ENCODE measurements at places on chromosomes 12 and 14. TPM values are rescaled to one million over a fixed set of nuclear protein-coding genes. Genes with fewer than 3 reads are reported as not detected.

POP5 gene
- 59.8 TPM for total RNA-seq

RDH11 gene
- 63.3 TPM for total RNA-seq

KRT8 gene
- total RNA-seq = 13.0 TPM

LYZ gene
- not detected for total RNA-seq

EFCAB11 gene
- total RNA-seq = 11.3 TPM

SLC38A1 gene
- 83.4 TPM for total RNA-seq

GCH1 gene
- 0.56 TPM for total RNA-seq
